ENCODE measurements at places on chromosomes 16 and 17.

GRCh38 chr17:35188111-35188510 is 6.1 kb downstream of the SLC35G3 start:
- no peaks in the 10 kb centered on the region for H3K4me1 ChIP-seq
- H3K27ac ChIP-seq, result no peak overlapping the region
- H3K4me3 ChIP-seq, result no peak overlapping the region

- H3K36me3 ChIP-seq, result no peaks in the 10 kb centered on the region
- H3K4me3 ChIP-seq, result no peak overlapping the region
- no peak overlapping the region for H3K27ac ChIP-seq
- DNase-seq, result no peak
Observed at GRCh38 chr17:20097330-20097729, 88.2 kb downstream of the SPECC1 start.

- H3K4me3 ChIP-seq, result no peak overlapping the region
- no peaks in the 10 kb centered on the region for H3K36me3 ChIP-seq
- DNase-seq, result no peak
- peaks cover 1% of the 10 kb centered on the region for H3K4me1 ChIP-seq
- H3K27me3 ChIP-seq, result no peaks in the 10 kb centered on the region
- no peak overlapping the region for H3K27ac ChIP-seq
Observed at GRCh38 chr16:74271872-74272271, 24.7 kb upstream of the PSMD7 start.

DNA sequence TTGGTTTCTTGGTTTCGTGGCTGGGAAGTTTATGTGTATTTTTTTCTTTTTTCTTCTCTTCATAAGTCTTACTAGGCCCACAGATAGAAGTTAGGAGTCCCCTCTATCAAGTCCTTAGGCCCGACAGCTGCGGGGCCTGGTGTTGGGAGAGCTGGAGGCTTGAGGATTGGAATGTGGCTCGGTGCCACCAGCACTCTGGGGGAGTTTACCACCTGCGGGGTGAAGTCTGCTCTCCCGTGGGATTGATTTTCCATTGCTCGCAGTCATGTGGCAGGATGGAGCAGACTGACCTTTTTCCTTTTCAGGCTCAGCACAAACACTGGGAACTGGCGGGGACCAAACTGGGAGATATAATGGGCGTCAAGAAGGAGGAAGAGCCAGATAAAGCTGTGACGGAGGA is 7.5 kb downstream of the DHX38 start:
- no peak overlapping the region for H3K27ac ChIP-seq
- no peak for DNase-seq
- H3K4me1 ChIP-seq, result no peaks in the 10 kb centered on the region
- no peaks in the 10 kb centered on the region for H3K27me3 ChIP-seq
- H3K36me3 ChIP-seq, result peaks cover 74% of the 10 kb centered on the region
- H3K4me3 ChIP-seq, result no peak overlapping the region

DNA sequence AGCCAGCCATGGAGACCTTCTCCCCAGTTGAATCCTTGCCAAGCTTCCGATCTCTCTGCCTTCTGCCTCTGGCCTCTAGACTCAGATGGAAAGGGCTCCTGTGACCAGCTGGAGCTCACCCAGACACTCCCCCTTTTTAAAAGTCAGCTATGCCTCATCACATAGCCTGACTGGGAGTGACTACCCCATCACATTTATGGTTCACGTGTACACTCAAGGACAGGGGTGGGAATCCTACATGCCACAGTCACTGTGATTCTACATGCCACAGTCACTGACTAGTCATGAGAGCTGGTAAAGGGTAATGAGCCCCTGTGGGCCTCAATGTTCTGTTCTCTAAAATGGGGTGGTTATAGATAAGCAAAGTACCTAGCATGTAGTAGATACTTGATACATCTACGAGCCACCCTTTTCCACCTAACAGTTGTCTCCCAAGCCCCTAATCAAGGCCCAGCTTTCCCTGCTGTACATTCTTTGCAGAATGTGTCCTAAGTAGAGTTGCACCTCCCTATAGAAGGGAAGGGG is 85.1 kb downstream of the RGS9 start:
- no peak overlapping the region for H3K4me3 ChIP-seq
- DNase-seq, result no peak
- H3K4me1 ChIP-seq, result no peaks in the 10 kb centered on the region
- no peak overlapping the region for H3K27ac ChIP-seq
- no peaks in the 10 kb centered on the region for H3K36me3 ChIP-seq

DNA sequence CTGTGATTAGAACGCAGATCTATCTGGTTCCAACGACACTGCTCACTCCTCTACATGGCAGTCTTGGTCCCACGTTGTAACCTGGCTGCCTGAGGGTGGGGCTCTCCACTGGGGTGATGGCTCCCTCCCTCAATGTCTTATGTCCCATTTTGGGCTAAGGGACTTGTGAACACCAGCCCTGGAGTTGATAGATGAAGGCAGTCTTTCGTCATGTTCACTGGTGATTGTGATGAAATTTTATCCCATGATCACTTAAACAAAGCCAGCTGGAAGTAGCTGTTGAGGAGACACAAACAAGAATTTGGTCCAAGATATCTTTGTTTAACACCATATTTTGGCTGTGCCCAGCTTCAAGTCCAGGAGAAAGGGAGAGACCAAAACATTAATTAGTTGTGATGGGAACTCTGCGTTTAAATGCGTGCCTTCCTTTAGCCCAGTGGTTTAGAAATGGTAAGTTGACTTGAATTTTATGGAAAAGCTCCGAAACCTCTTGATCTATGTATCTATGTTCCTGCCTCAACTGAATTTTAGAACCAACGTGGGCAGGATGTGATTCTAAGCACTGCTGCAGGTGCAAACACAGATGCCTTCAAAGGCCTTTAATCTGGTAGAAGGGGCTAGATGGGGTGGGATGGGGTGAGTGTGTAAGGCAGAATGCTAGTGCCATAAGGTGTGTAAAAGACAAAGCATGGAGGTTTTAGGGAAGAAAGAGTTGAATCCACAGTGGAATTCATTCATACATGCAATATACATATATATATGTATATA is 186.8 kb upstream of the IRX3 start:
- no peak overlapping the region for H3K4me3 ChIP-seq
- H3K27me3 ChIP-seq, result no peaks in the 10 kb centered on the region
- DNase-seq, result no peak
- H3K36me3 ChIP-seq, result no peaks in the 10 kb centered on the region
- no peak overlapping the region for H3K27ac ChIP-seq
- no peaks in the 10 kb centered on the region for H3K4me1 ChIP-seq

- DNase-seq, result no peak
- no peak overlapping the region for H3K27ac ChIP-seq
- H3K4me3 ChIP-seq, result no peak overlapping the region
- peaks cover 8% of the 10 kb centered on the region for H3K4me1 ChIP-seq
Observed at GRCh38 chr17:29146369-29146972, 33.7 kb downstream of the MYO18A start.

GRCh38 chr16:9297437-9298113 is 206.1 kb downstream of the HAPSTR1 start:
- no peaks in the 10 kb centered on the region for H3K36me3 ChIP-seq
- no peaks in the 10 kb centered on the region for H3K27me3 ChIP-seq
- H3K4me1 ChIP-seq, result no peaks in the 10 kb centered on the region
- DNase-seq, result peak; percentile 21
- H3K4me3 ChIP-seq, result no peak overlapping the region

DNA sequence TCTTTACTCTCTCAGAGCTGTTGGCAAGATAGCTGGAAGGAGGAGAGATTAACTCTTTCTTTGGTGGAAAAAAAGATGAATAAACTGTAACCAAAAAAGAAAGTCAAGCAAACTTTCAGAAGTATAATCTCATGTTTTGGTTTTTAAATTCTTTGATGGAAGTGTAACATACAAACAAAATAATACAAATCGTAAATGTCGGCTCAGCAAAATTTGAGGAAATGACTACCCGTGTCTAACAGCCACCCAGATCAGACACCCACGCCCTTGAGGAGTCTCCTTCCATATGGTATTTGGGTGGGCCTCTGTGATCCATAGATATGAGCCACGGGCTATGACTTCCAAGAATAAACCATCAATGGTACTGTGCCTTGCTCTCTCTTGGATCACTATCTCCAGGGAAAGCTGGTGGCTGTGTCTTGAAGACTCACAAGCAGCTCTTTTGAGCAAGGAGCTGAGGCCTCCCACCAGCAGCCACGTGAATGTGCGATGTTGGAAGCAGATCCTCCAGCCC is 9.6 kb upstream of the CD300C start:
- no peaks in the 10 kb centered on the region for H3K36me3 ChIP-seq
- no peak overlapping the region for H3K4me3 ChIP-seq
- H3K27me3 ChIP-seq, result no peaks in the 10 kb centered on the region
- no peaks in the 10 kb centered on the region for H3K4me1 ChIP-seq

DNA sequence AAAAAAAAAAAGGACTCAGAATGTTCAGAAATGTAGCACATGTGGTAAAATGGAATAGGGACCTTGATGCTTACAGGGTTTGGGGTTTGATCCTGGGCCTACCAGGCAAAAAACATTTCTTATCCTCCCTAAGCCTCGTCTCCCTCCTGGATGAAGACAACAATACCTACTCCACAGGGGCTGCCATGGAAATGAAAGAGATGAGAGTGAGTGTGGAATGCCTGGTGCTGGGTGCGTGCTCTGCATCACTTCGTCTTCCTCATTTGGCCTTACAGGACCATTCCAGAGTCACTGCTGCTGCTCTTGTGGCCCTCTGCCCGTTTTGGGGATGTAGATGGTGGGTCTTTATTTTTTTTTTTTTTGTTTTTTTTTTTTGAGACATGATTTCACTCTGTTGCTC is 692.9 kb upstream of the EEF2KMT start:
- no peak for DNase-seq
- no peak overlapping the region for H3K4me3 ChIP-seq
- H3K4me1 ChIP-seq, result peaks cover 8% of the 10 kb centered on the region
- no peaks in the 10 kb centered on the region for H3K27me3 ChIP-seq

- H3K27me3 ChIP-seq, result peaks cover 37% of the 10 kb centered on the region
- H3K27ac ChIP-seq, result no peak overlapping the region
- H3K4me1 ChIP-seq, result peaks cover 8% of the 10 kb centered on the region
- H3K4me3 ChIP-seq, result no peak overlapping the region
Observed at GRCh38 chr17:4741544-4741943, 1.8 kb upstream of the CXCL16 start.

Measured in H1 (cell line).